ENCODE measurements at places on chromosomes 2 and 18.

DNA sequence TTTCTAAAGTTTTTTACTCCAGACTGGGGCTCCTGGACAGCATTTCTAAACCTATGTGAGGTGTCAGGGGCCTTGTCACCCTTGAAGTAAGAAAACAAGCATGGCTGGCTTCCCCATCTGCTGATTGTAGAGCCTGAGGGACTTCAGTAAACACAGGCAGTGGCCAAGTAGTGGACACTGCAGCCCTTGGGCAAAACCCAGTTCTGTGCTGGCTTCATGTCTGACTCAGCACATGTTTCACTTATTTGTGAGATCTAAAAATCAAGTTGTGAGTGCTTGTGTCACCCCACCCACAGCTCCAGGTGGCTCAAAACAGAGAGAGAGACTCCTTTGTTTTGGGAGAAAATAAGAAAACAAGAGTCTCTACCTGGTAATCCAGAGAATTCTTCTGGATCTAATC is 660.3 kb upstream of the VRK2 start:
- no peak for DNase-seq

GRCh38 chr2:107062599-107063220 is 176.7 kb upstream of the ST6GAL2 start:
- no peak for DNase-seq

GRCh38 chr2:205477016-205477705 is 205.1 kb upstream of the NRP2 start:
- DNase-seq = no peak

DNA sequence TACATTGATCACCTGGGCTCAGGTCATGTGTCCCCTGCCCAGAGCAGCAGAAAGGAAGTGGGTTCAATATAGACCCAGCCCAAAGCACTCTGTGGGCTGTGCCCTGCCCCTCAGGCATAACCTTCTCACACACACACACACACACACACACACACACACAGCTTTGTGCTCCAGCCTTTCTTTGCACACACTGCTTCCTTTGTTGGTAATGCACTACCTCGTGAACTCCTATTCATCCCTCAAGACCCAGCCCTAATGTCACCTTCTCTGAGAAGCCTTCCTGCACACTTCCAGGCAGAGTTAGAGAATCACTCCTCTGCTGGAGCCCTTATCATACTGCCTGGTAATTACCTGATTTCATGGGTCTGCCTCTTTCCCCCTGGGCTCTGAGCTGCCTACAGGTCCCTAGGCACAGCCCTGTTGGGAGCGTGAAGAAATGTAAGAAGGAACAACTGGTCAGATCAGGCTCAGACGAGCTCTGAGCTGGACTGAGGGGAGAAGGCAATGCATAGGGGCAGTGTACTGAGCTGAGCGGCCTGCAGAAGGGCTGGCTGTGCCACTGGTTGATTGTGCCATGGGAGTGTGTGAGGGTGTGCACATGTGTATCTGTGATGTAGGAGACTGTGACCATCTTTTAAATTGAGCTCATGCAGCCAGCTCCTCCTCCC is 210.3 kb downstream of the GLI2 start:
- no peak for DNase-seq

- no peak for DNase-seq
Measured at GRCh38 chr2:199025146-199025545, 432.6 kb downstream of the SATB2 start.

GRCh38 chr18:22182884-22183697 is 13.7 kb downstream of the GATA6 start:
- DNase-seq = no peak

DNA sequence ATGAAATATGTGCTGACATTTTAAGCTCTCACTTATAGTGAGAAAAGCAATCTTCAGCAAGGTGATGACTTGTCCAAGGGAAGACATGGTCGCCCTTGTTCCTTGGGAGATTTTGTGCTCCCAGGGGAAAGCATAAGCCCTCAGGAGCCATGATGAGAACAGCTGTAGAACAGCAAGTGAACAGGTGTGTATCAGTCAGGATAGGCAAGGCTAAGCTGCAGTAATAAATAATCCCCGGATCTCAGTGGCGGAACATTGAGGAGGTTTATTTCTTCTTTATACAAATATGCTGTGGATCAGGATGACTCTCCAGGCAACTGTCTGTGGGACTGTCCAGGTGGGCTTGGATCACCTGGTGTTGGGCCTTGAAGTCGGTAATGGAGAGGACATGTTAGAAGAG is 103.1 kb downstream of the MSH2 start:
- no peak for DNase-seq

DNA sequence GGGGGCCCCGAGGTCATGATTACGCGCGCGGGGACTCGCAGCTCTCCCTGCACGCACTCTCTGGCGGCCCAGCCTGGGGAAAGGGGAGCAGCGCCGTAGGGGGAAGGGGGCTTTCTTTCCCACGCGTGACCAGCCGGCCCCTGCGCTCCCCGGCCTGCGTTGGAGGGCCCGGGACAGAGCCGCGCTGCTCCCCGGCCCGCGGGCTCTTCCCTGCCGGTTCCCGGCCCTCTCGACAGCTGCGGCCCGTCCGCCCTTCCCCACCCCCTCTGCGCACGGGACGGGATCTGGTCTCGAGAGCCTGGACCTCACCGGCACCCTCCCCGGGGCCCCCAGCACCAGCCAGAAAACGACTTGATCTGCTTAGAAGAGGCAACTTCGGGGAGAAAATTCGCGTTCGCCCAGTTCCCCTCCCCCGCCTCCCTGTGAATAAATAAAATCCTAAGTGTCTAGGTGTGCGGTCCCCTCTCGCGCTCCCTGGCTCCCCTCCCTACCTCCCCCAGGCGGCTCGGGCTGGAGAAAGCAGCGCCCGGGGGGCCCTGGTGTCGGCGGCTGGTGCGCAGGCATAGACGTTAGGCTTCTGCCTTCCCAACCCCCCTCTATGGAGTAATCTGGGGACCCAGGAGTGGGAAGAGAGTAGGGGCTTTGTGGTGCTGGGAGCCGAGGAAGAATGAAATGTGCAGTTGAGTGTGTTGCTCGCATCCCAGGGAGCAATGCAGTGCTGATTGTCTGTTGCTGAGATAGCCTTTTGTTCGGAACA is 803 bp upstream of the FIGN start:
- DNase-seq = peak; percentile 63

DNA sequence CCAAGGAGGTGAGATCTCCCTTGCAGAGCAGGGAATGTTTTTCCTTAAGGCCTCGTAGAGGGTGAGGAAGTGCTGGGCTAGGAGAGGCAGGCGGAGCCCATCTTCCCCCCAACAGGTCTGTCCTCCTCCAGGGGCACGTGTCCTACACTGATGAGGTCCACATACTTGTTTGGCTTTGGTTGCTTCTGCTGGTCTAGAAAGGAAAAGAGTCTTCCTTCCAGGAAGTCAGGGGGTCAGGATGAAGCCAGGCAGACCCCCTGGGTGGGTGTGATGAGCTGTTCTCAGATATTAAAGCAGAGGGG is 6.0 kb downstream of the SH3BP4 start:
- DNase-seq = no peak

DNA sequence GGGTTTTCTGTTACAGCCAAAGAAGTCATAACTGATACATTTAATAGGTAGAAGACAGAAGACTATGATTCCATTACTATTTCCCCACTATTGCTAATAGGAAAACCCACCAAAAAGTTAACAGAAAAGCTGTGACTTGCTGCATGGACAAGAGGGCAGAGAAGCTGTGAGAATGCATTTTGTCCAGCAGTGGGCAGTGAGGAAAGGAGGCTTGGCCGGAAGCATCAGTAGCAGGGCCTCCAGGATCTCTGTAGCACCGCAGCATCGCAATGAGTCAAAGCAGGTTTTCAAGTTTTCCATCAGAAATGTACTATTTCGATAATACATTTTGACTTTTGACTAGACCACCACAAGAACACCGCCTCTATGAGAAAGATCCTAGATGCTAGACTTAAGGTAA is 24.9 kb downstream of the MYO5B start:
- DNase-seq = no peak

- no peak for DNase-seq
Measured at GRCh38 chr18:37611614-37612279, 46.1 kb upstream of the CELF4 start.

DNA sequence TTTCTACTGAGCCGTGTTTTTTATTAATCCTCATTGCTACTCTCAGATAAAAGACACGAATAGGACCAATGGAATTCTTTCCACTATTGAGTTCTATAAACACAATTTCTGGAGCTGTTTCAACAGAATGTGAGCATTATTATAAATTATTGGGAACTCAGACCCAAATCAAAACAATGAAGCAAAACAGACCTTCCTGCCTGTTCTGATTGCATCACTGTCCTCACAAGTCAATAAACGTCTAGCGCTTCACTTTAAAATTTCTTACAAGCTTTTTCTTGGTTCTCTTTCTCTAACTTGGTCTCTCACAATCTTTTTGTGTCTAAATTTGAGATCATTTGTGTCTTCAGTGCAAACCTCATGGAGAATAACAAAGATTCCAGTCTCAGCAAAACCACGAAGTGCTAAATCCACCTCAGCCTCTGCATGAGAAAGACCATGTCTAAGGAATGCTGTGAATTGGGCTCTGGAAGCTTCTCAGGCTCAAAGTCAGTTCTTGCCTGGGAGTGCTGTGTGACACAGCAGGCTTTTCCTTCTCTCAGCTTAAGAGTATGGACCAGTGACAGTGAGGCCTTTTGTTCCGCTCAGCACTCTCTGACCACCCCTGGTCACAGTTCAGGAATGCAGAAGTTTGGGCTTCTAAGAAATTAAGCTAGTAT is 22.8 kb downstream of the ARHGAP28 start:
- DNase-seq = peak; percentile 75

DNA sequence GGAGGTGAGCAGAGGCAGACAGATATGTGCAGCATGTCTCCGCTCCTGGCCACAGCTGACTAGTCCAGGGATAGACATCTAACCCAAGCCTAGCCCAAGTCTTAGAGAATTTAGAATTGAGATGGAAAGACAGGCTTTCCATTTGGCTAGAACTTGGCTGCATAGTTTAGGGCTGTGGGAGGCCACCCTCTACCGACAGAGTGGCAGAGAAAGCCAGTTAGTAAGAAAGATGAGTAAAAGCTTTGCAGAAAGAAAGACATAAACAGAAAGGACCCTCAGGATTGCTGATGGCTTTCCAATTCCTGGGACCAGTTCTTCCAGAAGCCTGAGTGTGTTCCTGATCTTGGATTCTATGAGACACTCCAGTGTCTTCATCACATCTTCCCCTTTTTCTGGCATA is 62.1 kb downstream of the DYM start:
- peak; percentile 13 for DNase-seq

- DNase-seq = no peak
Measured at GRCh38 chr18:44967599-44967998, 286.9 kb downstream of the SETBP1 start.

GRCh38 chr2:206112846-206113547 is 27.0 kb upstream of the INO80D start:
- DNase-seq = no peak

DNA sequence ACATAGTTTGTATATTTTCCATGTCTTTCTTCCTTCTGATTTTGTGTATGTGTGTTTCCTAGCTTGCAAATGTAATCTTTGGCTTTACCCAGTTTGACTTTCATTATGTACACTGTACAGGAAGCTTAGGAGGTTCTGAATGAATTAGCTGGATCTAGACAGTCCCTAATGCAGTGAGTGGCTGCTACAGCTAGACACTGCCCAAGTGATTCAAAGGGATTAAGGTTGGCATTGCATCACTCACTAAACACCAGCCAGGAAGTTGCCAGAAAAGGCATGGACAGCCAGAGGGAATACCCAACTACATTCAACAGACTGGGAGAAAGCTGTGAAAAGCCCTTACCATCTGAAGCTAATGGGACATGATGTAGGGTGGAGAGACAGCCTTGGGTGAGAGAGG is 316.0 kb upstream of the MEX3C start:
- no peak for DNase-seq

- no peak for DNase-seq
Measured at GRCh38 chr2:113770929-113771328, 14.5 kb upstream of the SLC35F5 start.

All from lung (tissue), 17 donors.